ENCODE measurements at places on chromosomes 2 and 18. TPM values are rescaled to one million over a fixed set of nuclear protein-coding genes. Genes with fewer than 3 reads are reported as not detected.

Gene UGT1A8
- not detected for total RNA-seq

Gene ZNF385B
- total RNA-seq: not detected

Gene RIF1
- 34.9 TPM for total RNA-seq

Gene THAP4
- total RNA-seq: 47.7 TPM

Data from fibroblast of lung (primary cell).